Activated T-cell treated with anti-CD3 and anti-CD28 coated beads, Interleukin-2, amount 50 U/mL, for 72 hours (primary cell): ENCODE measurements at places on chromosomes 3 and 15. TPM values are rescaled to one million over a fixed set of nuclear protein-coding genes. Genes with fewer than 3 reads are reported as not detected.

DNA sequence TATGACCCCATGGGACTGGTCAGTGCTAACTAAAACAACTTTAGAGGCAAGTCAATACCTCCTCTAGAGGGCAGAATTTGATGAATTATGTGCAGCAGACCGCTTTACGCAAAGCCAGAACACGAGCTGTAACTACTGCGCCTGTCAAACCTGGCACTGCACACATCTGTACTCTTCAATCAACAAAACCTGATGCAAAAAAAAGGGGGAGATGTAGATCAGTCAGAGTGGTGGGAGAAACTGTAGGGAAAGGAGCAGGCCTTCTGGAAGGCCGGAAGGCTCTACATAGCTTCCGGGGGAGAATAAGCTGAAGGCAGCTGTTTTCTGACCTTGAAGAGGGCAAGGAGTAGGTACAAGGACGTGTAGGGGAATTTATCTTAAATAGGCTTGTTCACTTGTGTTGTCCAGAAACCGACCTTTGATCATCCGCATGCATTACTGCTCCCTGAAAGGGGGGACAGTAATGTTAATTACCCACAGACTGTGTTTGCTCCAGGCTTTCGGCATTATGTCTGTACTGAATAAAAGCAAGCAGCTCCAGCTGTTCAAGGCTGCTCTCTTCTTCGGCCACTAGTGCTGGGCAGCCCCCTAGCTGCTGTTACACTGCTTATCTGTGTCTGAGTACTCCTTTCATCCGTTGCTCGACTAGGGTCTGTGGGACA is 41.0 kb downstream of the GPR160 start:
- no peak for DNase-seq

DNA sequence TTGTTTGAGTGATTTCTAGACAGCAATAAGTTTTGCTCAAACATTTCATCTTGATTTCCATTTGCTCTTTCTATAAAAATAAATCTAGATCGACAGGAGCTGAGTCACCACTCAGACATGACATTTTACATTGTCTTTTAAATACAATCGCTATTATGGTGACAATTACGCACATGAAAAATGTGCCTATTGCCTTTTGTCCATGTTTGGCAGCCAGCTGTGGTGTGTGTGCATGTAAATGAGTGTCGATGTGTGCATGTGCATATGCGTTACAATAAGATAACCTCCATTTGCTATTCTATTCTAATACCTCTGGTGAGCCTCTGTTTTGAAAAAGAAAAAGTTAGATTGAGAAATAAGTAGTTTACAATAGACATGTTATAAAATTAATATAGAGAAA is 89.7 kb upstream of the GRM7 start:
- no peak for DNase-seq

DNA sequence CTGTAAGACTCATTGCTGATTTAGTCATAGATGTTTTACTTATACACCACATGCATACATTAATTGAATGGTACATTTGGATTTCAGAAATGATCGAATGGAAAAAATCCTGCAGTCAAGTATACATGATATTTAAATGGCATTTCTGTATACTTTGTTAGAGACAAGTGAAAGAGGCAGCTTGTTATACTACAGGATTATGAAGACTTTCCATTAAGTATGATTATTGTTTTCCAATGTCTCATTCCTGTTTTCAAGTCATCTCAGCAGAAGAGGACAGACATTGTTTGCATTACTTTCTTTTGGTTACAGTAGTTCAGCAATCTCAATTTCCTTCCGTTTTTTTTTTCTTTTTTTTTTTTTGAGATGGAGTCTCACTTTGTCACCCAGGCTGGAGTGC is 36.6 kb upstream of the DPPA4 start:
- DNase-seq, result no peak

GRCh38 chr3:31858439-31858838 is 122.6 kb downstream of the OSBPL10 start:
- no peak for DNase-seq

GRCh38 chr15:69513450-69513960 is 60.9 kb downstream of the RPLP1 start:
- DNase-seq, result no peak

DNA sequence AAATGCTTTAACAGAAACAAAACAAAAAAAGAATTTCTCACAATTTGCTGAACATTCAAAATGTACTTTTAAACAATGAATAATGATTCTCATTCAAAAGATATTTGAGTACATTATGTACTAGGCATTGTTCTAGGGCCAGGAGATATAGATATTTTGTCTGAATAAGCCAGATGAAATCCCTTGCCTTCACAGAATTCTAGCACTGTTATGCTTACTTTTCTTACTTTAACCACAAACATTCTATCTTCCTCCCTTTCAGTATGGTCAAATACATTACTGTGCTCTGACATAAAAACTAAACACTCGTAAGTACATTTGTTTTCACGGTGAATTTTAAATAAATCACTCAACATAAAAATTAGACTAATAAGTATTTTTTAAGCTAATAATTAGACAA is 116.7 kb downstream of the ADAM10 start:
- DNase-seq, result no peak

Gene OR5K1
- total RNA-seq, result not detected

Gene GPR156
- not detected for total RNA-seq

Gene LRTM1
- not detected for total RNA-seq

Gene TRH
- not detected for total RNA-seq

Gene PLS1
- total RNA-seq, result 5.3 TPM
